ENCODE measurements at places on chromosomes 4 and X.

- DNase-seq: no peak
Observed at GRCh38 chr4:77235289-77235854, 78.4 kb downstream of the CCNG2 start.

- no peak for DNase-seq
Observed at GRCh38 chrX:52576474-52576873, 59.6 kb upstream of the XAGE1B start.

DNA sequence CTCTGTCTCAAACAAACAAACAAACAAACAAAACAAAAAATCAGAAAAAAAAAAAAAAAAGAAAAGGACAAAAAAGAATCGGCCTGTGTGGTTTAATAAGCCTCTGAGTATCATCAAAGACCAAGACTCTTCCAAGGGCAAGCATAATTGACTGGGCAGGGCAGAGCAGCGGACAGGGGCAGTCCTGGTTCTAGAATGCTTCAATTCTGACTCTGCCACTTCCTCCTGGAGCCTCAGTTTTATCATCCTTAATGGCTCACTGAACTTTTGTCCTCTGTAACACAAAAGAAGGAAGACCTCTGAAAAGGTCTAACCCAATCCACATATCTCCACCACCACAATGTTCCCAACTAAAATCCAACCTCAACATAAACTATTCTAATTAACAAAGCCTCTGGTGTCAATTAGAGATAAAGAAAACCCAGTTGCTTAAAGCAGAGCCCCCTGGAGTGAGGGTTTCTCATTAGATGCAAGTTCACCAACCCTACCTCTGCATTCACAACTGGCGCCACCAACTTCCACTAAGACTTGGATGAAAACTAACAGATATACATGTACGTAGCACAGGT, 51.7 kb downstream of the TBC1D9 start:
- no peak for DNase-seq

DNA sequence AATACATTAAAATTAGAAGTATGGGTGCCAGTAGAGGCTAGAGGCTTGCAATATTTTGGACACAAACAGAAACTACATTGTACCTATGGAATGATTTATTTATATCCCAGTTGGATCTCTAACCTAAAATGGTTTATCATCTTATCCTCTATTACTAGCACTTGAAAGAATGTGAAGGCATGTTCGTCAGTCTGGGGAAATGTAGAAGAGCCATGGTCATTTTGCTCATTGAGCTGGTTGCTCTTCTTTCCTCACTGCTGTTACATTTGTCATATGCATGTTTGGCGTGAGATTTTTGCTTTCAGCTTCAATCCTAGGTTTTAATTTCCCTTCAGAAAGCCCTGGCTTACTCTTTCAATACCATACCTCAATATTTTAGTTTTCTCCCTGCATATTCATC, 82.4 kb upstream of the MYOZ2 start:
- no peak for DNase-seq

- DNase-seq: no peak
Observed at GRCh38 chr4:14679906-14680305, 322.4 kb upstream of the CPEB2 start.

- DNase-seq: no peak
Observed at GRCh38 chrX:17535229-17535628, 160.2 kb downstream of the NHS start.

DNA sequence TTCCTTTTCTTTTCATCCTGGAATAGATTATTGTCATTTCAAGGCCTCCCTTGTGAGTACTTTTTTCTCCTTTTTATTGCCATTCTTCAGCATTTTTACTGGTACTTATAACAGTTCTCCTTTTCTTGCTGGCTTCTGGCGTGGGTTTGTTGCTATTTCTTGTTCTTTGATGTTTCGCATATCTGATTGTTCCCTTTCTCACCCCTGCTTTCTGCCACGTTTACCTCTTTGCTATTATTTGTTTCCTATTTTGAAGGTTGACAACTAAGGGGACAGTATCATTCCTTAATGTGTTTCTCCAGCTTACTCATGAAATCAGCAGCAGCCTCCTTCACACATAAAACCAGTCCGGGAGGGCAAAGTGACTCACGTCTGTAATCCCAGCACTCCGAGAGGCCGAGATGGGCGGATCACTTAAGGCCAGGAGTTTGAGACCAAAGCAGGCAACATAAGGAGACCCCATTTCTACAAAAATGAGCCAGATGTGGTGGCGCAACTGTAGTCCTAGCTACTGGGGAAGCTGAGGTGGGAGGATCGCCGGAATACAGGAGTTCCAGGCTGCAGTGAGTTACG, 72.6 kb downstream of the DMD start:
- DNase-seq: no peak

GRCh38 chr4:13233755-13234154, 250.4 kb downstream of the RAB28 start:
- no peak for DNase-seq

- DNase-seq: no peak
Observed at GRCh38 chr4:69531251-69531650, 35.5 kb upstream of the UGT2B4 start.

DNA sequence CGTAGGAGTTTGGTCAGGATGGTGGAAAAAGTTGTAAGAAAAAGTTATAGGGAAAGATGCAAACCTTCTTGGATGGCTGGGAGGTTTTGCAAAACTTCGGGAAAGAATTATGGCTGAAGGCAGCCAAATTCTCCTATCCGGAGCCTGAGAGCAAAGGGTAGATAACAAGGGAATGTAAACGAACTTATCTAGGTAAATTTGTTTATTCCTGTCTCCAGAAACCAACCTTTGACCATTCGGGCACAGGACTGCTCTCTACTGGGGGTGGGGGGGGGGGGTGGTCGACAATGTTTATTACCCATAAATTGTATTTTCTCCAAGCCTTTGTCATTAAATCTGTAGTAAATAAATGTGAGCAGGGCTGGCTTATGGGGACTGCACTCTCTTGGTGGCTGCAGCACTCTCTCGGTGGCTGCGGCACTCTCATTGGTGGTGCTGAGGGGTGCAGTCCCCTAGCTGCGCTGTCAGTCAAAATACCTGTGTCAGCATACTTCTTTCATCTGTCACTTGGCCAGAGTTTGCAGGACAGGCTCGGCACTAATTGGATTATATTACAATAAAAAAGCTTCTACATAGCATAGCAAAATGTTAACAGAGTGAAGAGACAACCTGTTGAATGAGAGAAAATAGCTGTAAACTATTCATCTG, 827.8 kb downstream of the SH3BGRL start:
- DNase-seq: no peak

- no peak for DNase-seq
Observed at GRCh38 chr4:27276307-27277073, 415.8 kb downstream of the STIM2 start.

- no peak for DNase-seq
Observed at GRCh38 chrX:17836830-17837229, 24.3 kb downstream of the RAI2 start.

DNA sequence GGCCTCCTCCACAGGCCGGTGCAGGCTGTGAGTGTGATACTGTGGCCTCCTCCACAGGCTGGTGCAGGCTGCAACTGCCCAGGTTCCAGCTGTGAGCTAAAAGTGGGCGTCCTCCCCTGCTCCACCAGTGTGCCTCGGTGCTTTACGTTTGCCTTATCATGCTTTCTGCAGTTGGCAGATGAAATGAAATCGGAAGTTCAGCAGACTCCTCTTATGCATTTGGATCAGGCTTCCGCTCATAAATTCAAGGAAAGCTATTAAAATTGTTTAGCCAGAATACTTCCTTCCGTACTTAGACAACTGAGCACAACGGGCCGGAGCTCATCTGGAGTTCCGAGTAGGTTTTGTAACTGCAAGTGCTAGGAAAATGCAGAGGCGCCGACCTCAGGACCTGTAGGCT, 12.0 kb downstream of the CYP4V2 start:
- DNase-seq: no peak

GRCh38 chr4:65399084-65399483, 271.2 kb downstream of the EPHA5 start:
- DNase-seq: no peak

- peak; percentile 8 for DNase-seq
Observed at GRCh38 chrX:49884290-49884862, 5.1 kb downstream of the USP27X start.

GRCh38 chr4:52926196-52926974, 64.3 kb downstream of the RASL11B start:
- DNase-seq: no peak

GRCh38 chr4:136939781-136940180, 592.5 kb downstream of the PCDH18 start:
- DNase-seq: no peak

DNA sequence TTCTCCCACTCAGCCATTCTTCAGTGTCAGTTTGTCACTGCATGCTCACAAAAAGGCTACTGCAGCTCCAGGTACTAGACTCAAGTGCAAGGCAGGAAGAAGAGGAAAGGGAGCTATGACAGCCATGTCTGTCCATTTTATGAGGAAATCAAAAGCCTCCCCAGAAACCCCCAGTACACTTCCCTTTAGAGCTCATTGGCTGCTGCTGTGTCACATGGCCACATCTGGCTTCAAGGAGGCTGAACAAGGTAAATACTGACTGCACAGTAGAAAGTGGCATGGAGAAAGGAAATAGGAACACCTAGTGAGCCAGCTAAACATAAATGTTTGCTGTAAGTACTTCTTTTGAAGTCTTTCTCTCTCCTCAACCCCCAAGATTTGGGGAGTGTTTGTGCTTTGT, 67.2 kb upstream of the FRAS1 start:
- DNase-seq: no peak

GRCh38 chr4:134906404-134907023, 704.9 kb upstream of the PABPC4L start:
- no peak for DNase-seq

GRCh38 chr4:165449333-165449732, 70.5 kb downstream of the CPE start:
- no peak for DNase-seq

DNA sequence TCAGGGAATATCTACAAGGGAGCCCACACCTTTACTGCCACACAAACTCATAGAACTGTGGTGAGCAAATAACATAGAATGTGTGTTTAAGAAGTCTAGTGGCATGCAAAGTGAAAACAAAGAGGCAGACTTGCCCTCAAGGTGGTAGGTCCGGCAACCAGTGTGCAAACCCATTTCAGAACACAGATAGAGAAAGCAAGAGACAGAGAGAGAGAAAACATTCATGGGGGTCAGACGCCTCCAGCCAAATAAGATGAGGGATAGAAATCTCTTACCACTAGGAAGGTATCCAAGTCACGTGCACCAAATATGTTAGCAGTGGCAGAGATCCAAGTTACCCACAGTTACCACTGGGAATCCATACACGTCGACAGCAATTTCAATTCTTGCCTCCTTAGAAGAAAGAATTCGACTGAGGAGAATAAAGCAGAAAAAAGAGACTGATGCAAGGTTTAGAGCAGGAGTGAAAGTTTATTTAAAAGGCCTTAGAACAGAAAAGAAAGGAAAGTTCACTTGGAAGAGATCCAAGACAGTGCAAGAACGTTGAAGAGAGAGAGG, 252.8 kb downstream of the NAP1L3 start:
- DNase-seq: no peak

- no peak for DNase-seq
Observed at GRCh38 chr4:174449944-174450785, 72.1 kb downstream of the HPGD start.

DNA sequence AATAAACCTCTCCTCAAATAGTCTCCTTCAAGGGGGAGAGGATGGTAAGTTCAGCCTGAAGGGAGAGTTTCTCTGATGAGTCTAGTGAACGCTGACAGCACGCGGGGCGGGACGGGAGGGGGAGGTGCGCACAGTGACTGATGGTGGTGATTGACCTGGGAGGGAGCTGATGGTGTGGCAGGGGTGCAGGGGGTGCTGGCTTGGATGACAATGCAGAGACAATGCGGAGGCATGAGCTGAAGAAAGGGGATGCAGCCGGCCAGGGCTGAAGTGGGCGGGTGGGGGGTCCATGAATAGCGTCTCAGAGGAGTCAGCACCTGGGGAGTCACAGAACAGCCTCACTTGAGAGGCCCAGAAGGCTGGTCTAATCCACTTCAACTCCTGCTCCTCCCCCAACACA, 142.5 kb upstream of the PJA1 start:
- no peak for DNase-seq

DNA sequence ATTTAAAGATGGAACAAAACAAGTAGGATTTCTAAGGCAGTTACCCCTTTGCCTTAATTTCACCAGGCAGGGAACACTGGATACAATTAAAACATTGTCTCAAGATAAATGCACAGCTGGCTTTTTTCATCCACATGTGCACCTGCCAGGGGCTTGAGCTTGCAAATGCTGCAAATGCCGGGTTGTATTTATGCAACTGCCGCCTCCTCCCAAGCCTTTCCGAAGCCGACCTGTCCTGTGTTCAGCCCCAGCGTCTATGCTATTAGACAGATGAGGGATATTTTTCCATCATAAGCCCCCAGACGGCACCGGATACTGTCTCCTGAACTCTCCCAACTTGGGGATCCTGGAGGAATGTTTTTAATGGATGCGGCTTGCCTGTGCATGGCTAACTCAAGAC, 251.6 kb downstream of the CRLF2 start:
- no peak for DNase-seq

DNA sequence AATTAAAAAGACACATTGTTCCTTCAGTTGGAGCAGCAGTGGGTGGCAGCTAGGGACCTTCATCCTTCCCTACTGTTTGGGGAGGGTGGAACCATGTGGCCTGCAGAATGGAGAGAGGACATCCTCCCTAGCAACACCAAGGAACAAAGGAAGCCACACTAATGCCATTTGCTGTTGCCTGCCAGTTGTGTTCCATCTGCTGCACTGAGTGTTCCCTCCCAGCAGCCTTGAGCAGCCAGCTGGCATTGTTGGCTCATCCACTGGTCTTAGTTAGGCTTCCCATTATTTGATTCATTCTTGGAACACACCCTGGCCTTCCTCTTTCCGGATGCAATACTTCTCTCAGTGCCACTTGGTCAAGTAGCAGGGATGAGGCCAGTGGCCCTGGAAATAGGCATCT, 25.0 kb upstream of the HMGB3 start:
- DNase-seq: no peak

DNA sequence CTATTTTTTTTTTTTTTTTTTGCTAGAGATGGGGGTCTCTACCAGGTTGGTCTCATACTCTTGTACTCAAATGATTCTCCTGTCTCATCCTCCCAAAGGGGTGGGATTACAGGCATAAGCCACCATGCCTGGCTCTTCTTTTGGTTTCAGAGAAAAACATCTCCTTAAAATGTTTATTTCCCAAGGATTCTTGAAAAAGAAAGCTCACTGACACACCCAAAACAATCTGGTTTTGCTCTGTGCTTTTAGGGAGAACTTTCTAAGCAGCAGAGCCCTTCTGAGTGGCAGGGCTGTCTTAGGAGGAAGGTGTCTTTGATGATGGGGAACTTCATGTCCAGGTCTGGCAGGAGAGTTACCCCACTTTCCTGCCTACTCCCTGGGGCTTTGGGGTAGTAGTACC, 1.2 kb downstream of the SOD3 start:
- DNase-seq: no peak

DNA sequence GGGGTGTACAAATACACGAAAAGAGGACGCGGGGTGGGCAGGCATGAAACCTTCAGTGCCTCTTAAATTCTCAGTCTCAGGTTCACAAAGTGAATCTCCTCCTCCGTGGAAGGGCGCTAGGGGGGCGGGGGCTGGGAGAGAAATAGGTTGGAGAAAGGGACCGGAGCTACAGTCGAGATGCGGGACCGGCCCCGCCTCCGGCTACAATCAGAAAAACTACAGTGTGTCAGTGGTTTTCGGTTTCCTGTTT, 3.4 kb downstream of the MAML3 start:
- DNase-seq: no peak
